ENCODE measurements at places on chromosomes 4 and X. TPM values are rescaled to one million over a fixed set of nuclear protein-coding genes. Genes with fewer than 3 reads are reported as not detected.

DNA sequence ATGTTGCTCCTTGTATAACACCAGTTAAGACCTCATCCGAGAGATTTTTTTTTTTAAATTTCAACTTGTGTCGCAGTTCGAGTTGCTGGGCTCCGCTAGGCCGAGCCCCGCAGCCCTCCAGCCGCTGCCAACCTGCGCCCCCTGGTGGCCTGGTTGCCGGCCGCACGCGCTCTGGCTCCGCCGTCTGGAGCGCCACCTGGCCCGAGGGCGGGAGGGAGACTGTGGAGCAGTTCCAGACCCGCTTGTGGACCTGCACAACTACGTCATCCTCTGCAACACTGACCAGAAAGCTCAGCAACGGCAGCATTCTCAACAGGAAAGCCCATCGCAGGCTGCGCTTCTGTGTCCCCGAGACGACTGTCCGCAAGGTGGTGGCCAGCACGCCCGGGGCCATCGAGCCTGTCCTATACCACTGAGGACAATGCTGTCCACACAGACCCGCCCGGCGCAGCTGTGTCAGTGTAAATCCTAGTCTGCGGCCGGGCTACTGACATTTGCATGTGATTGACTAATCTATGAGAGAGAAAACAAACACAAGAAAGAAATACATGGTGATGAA, 39.1 kb downstream of the ARL9 start:
- DNase-seq, result peak; percentile 52

DNA sequence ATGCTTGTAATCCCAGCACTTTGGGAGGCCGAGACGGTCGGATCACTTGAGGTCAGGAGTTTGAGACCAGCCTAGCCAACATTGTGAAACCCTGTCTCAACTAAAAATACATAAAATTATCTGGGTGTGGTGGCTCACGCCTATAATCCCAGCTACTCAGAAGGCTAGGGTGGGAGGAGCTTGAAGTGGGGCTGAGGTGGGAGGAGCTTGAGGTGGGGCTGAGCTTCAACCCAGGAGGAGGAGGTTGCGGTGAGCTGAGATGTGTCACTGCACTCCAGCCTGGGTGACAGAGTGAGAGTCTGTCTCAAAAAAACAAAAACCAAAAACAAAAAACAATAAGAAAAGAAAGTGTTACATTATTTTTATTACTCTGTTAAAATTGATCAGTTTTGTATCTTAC, 1164.4 kb upstream of the IGFBP7 start:
- DNase-seq, result no peak

DNA sequence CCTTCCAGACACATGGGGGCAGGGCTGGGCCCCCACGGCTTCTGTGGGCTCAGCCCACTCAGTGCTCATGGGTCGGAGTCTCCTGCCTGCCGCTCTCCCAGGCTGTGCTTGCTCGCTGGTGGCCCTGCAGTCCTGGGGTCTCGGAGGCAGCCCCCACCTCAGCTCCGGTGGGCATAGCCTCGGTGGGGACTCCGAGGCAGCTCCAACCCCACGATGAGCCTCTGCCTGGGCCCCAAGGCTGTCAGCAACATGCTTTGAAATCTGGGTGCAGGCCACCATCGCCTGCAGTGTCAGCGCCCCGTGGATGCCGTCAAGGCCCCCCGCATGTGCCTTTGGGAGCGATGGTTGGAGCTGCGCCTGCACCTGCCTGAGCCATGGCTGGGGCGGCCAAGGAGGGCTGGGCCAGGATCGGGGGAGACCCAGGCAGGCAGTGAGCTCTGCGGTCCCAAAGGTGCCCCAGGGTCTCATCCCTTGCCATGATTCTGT, 30.2 kb upstream of the SPON2 start:
- DNase-seq, result no peak

UNC5C gene
- 31.5 TPM for total RNA-seq

SH2D1A gene
- total RNA-seq, result 0.26 TPM

ANOS1 gene
- 20.2 TPM for total RNA-seq

SCML1 gene
- total RNA-seq, result 17.7 TPM

- no peak for DNase-seq
These were observed 43.7 kb downstream of the MAGEA9 start for GRCh38 chrX:149825424-149825823.

GRCh38 chr4:184380707-184381106, 93.6 kb downstream of the IRF2 start:
- no peak for DNase-seq

DNA sequence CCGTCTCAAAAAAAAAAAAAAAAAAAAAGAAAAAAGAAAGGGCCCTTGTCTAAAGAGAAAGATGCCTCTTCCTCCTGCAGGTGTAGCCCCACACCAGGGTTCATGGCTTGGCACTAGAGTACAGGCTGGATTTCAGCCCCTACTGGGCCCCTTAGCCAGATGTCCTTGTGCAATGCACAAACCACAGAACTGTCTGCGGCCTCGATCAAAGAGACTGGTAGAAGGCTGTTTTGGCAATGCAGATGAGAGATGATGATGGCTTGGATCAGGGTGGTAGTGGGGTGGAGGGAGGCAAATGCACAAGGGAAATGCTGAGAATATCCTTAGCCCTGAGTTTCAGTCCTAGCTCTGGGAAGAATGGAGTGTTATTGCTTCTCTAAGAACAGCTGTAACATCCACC, 26.5 kb upstream of the TSR2 start:
- DNase-seq, result no peak

DNA sequence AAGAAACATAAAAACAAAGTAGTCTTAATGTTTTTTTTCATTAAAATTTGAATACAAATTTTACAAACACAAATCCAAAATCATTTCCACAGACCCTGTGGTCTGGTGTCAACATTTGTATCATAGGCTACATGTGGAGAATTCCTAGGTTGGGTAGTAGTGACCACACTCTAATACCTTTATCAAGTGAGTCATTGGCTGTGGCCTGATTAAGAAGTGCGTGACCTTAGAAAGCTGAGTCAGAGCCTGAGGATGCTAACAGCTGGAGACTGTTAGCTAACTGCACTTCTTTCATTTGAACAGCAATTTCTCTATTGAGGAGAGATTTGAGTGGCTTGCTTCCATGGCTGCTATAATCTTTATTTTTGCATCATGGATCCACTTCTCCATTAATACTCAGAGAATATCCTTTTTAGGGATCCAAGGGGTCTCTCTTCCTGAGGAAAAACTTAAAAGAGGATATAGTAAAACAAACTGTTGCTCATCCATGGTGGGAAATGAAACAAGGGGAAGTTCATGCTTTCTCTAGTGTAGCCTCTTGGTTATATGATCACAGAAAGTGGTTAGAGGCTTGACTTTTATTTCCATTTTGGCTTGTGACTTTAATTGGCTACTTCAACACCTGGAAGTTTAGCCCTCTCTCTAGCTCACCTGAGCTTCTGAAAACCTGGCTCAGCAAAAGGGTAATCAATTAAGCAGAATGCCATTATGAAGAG, 335.8 kb downstream of the PABPC4L start:
- no peak for DNase-seq

GRCh38 chr4:38145033-38145678, 185.0 kb downstream of the PTTG2 start:
- no peak for DNase-seq

GRCh38 chr4:37652747-37653527, 33.2 kb downstream of the RELL1 start:
- DNase-seq, result no peak

- no peak for DNase-seq
These were observed 23.6 kb downstream of the IL3RA start for GRCh38 chrX:1360171-1360570.

DNA sequence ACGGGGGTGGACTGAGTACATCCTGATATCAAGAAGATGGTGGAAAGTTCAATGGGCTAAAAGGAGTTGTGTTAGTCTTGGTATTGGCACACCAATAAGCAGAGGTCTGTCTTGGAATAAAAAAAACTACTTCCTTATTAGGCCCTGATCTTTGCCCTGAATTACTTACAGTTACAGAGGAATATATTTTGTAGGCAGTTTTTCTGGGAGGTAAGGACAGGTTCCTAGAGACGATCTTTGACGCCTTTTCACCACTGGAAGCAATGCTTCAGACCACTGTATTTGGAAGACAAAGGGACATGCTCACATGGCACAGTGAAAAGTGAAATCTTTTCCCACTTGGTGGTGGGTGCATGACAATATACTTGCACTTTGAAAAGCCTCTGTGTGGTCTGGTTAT, 618 bp upstream of the XK start:
- DNase-seq, result no peak

- no peak for DNase-seq
These were observed 164.6 kb downstream of the AFF2 start for GRCh38 chrX:148664995-148665394.

DNA sequence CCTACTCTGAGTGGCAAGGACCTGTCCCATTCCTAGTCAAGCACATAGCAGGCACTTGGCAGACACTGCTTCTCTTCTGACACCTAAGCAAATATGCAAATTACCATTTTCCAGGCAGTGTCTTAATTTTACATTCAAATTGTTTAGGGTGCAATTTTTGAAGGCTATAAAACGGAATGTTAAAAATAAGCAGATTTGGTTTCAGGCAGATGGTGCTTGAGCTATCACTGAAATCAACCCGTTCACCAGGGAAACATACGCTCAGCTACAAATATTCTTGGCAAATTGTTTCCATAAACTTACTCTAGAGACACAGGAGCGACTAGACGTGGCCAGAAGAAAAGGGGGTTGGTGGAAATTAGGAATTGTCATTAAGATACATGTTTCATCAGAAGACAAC, 45.7 kb downstream of the BEND2 start:
- no peak for DNase-seq

DNA sequence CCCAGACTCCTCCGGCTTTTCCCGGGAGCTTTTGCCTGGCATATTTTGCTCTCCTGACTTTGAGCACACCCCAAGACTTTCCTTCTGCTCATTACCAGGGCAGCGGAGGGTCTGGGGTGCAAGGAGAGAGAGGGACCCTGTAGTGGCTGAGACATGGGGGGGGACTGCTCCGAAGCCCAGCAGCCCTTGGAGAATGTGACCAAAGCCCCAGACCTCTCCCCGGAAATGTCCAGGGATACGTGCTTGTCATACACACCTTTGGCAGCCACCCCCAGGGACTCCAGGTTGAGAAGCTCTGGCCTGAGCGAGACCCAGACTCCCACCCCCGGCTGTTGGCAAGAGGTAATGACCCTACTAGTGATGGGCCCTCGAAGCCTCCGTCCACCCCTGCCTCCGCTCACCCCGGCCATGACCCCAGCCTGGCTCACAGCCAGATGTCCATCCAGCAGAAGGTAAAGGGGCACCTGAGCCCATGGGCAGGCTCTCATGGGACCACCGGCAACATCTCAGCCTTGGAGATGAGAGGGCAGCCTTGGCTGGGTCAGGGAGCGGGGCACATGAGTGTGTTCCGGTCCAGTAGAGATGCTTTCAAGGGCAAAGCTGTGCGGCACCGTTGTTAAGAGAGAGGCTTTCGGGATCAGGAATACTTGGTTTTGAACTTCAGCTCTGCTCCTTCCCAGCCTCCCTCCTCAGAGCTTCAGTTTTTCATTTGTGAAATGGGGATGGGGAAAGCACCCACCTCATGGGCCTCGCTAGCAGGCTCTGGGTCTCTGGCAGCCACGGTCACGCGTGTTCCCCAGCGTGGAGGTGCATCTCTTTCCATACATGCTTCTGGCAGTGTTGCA, 2.0 kb downstream of the PSAPL1 start:
- DNase-seq, result no peak

GRCh38 chr4:128913228-128913627, 103.7 kb downstream of the JADE1 start:
- no peak for DNase-seq

SOWAHB gene
- 3.9 TPM for total RNA-seq

DNA sequence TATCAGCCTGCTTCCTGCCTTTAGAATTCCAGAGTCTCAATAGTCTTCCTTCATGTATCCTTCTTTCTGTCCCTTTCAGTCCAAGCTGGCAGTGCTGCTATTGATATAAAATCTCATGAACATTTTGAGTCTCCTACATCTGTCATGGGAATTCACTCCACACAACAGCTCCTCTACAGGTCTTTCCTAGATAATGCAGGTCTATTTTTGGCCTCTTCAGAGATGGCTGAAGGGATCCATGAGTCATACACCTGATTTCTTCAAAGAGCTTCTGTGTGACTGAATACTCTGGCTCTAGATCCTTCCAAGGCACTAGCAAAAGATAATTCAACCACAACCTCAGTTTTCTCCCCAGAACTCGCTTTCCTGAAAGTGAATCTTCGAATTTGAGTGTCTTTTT, 115.4 kb downstream of the STPG2 start:
- no peak for DNase-seq

DNA sequence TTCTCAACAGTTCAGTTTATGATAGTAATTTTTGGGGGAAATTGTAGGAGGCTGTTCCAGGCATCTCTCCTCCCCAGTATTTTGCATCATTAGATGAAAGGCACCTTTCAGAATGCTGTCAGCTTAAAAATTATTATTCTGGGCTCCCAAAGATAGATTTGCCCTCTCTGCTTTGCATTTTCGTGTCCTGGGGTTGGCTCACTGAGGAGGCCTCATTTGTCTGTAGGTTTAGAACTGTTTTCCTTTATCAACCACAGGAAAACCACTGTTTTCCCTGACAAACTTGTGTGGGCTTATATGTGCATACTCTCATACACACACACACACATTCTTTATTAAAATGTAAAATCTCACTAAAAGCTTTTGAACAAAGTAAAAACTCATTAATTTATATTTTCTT, 197.2 kb upstream of the VCX3A start:
- no peak for DNase-seq

PABPC4L gene
- total RNA-seq, result 24.7 TPM

FOXR2 gene
- not detected for total RNA-seq

HCCS gene
- 10.6 TPM for total RNA-seq

DNA sequence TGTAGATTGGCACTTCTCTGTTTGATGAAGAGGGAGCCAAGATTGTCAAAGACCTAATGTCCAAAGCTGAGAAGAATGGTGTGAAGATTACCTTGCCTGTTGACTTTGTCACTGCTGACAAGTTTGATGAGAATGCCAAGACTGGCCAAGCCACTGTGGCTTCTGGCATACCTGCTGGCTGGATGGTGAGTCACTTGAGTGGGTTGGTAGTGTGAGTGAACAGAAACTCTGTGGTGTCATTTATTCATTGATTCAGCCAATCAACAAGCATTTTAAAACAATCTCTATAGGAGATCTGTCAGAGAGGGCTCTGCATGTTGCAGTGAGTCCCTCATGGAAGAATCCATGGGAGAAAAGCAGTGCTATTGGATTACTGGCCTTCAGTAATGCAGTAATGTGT, 16.3 kb downstream of the TAF9B start:
- no peak for DNase-seq

RNF150 gene
- total RNA-seq, result 41.3 TPM

- no peak for DNase-seq
These were observed 15.1 kb upstream of the GABRA2 start for GRCh38 chr4:46404981-46405380.

MAGEB1 gene
- not detected for total RNA-seq

TMEM187 gene
- 2.3 TPM for total RNA-seq

ARX gene
- total RNA-seq, result not detected

GRCh38 chr4:92455951-92456350, 152.2 kb downstream of the GRID2 start:
- DNase-seq, result no peak

- no peak for DNase-seq
These were observed 24.7 kb downstream of the OFD1 start for GRCh38 chrX:13759152-13759718.

GRCh38 chr4:119695216-119695615, 66.6 kb upstream of the PDE5A start:
- DNase-seq, result no peak

All from urinary bladder (tissue), 4 donors.